ENCODE measurements at places on chromosomes 1 and 21.

GRCh38 chr1:181969902-181970301, 91.6 kb downstream of the ZNF648 start:
- H3K27ac ChIP-seq: no peak overlapping the region
- no peaks in the 10 kb centered on the region for H3K36me3 ChIP-seq
- H3K4me3 ChIP-seq: no peak overlapping the region
- no peaks in the 10 kb centered on the region for H3K4me1 ChIP-seq

GRCh38 chr21:45869121-45870007, 112.2 kb upstream of the COL6A1 start:
- no peaks in the 10 kb centered on the region for H3K36me3 ChIP-seq
- H3K4me1 ChIP-seq: no peaks in the 10 kb centered on the region
- H3K4me3 ChIP-seq: no peak overlapping the region
- no peak overlapping the region for H3K27ac ChIP-seq

GRCh38 chr21:36684957-36685714, 13.8 kb upstream of the SIM2 start:
- no peak for DNase-seq
- H3K4me1 ChIP-seq: peaks cover 29% of the 10 kb centered on the region
- H3K36me3 ChIP-seq: no peaks in the 10 kb centered on the region

DNA sequence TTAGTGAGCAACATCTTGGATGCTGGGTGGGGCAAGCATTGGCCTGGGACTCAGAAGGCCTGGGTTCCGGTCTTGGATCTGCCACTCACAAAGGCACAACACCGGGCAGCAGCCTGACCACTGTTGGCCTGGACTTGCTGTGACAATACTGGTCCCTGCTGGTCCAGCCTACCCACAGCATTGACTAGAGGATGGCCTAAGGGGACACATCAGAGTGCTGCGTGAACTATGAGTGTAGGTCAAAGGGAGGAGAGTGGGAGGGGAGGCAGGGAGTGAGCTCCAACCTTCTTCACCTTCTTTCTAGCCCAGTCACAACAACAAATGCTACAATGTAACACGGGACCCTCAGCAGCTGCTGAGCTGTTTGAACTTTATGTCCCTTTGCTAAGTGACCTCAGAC, 31.1 kb downstream of the TMEM50A start:
- DNase-seq: no peak
- no peaks in the 10 kb centered on the region for H3K36me3 ChIP-seq
- H3K4me1 ChIP-seq: no peaks in the 10 kb centered on the region
- H3K27me3 ChIP-seq: no peaks in the 10 kb centered on the region
- no peak overlapping the region for H3K4me3 ChIP-seq
- H3K27ac ChIP-seq: no peak overlapping the region

GRCh38 chr1:26723013-26723991, 27.5 kb downstream of the ARID1A start:
- H3K27me3 ChIP-seq: no peaks in the 10 kb centered on the region
- H3K36me3 ChIP-seq: peaks cover 8% of the 10 kb centered on the region
- no peak overlapping the region for H3K4me3 ChIP-seq
- no peak for DNase-seq
- H3K4me1 ChIP-seq: peaks cover 72% of the 10 kb centered on the region
- H3K27ac ChIP-seq: peak overlapping the region; percentile 79

GRCh38 chr1:22654692-22655091, 1.7 kb downstream of the C1QB start:
- H3K27ac ChIP-seq: no peak overlapping the region
- peak overlapping the region; percentile 30 for H3K4me3 ChIP-seq
- no peak for DNase-seq
- no peaks in the 10 kb centered on the region for H3K27me3 ChIP-seq

GRCh38 chr1:196098000-196098399, 510.2 kb downstream of the KCNT2 start:
- no peaks in the 10 kb centered on the region for H3K4me1 ChIP-seq
- H3K27ac ChIP-seq: no peak overlapping the region

DNA sequence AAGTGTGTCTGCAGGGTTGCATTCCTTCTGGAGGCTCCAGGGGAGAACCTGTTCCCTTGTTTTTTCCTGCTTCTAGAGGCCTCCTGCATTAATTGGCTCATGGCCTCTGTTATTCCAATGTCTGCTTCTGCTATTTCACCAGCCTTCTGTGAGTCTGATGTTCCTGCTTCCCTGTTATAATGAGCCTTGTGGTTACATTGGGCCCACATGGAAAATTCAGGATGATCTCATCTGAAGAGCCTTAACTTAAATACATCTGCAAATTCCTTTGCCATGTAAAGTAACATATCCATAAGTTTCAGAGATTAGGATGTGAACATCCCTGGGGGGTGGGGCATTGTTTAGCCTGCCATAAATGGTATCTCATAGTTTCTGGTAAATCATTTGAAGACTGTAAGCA, 181.1 kb downstream of the RWDD3 start:
- H3K27me3 ChIP-seq: no peaks in the 10 kb centered on the region
- no peak for DNase-seq
- H3K36me3 ChIP-seq: no peaks in the 10 kb centered on the region
- H3K4me3 ChIP-seq: no peak overlapping the region
- H3K27ac ChIP-seq: no peak overlapping the region

DNA sequence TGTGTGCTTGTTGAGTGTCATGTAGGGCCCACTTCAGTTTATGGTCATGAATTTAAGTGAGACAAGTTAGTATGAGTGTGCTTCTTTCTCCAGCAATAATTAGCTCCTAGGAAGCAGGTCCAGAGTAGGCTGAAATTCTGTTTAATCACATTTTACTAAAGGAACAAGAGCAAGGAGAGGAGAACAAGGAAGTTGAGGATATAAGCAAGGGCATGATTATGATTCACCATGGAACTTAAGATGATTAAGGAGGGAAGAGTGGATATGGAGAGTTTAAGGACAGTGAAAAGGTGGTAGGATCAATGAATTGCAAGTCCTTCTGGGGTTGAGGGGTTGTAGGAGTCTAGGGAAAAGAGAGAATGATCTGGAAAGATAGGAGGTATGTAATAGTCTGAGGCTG, 3.1 kb upstream of the DIPK1A start:
- no peak for DNase-seq
- no peaks in the 10 kb centered on the region for H3K27me3 ChIP-seq
- no peaks in the 10 kb centered on the region for H3K36me3 ChIP-seq
- no peak overlapping the region for H3K4me3 ChIP-seq
- no peak overlapping the region for H3K27ac ChIP-seq
- H3K4me1 ChIP-seq: no peaks in the 10 kb centered on the region

- peak within 1 kb of the TSS; percentile 55 for H3K4me3 ChIP-seq
- DNase-seq: peak; percentile 50
- no peaks in the 10 kb centered on the region for H3K36me3 ChIP-seq
These were observed at the start of gene NEK2 for GRCh38 chr1:211675230-211676105. Gene NEK2 (minus strand): TSS chr1:211675621. CDS start chr1:211675479, 142 bp downstream.

DNA sequence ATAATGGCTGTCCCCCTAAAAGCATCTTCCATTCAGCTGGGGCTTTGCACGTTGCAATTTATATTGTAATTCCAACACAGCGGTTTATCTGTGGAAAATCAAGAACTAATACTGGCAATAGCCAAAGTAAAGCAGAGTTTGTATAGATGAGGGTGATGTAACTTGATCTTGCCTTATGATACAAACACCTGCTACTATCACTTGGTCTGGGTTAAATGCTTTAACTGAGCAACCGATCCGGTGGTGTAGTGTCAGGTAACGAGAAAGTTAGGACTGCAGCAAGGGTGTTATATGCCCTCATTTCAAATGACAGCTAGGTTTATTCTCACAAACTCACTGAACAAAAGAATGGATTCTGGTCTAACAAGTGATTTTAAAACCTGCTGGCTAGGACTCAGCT, 47.3 kb upstream of the PLPPR4 start:
- H3K4me1 ChIP-seq: no peaks in the 10 kb centered on the region
- no peaks in the 10 kb centered on the region for H3K27me3 ChIP-seq
- no peak overlapping the region for H3K27ac ChIP-seq
- DNase-seq: no peak
- H3K36me3 ChIP-seq: no peaks in the 10 kb centered on the region

DNA sequence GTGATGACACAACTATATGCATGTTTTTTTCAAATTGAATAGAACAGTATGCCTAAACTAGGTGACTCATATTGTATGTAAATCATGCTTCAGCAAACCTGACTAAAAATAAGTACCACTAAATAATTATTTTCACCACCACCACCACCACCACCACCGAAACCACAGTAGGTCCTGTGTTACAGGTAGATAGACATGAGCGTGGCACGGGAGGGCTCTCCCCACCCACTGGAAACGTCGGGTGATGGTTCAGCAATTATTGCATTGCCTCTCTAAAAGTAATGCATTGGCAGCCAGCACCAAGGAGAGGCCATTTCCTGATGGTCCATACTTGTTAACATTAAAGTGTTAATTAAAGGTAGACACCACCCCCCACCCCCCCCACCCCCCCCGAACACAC, 297.0 kb upstream of the NCAM2 start:
- DNase-seq: no peak
- H3K4me3 ChIP-seq: no peak overlapping the region
- H3K27me3 ChIP-seq: no peaks in the 10 kb centered on the region
- H3K4me1 ChIP-seq: no peaks in the 10 kb centered on the region
- no peak overlapping the region for H3K27ac ChIP-seq
- H3K36me3 ChIP-seq: no peaks in the 10 kb centered on the region

DNA sequence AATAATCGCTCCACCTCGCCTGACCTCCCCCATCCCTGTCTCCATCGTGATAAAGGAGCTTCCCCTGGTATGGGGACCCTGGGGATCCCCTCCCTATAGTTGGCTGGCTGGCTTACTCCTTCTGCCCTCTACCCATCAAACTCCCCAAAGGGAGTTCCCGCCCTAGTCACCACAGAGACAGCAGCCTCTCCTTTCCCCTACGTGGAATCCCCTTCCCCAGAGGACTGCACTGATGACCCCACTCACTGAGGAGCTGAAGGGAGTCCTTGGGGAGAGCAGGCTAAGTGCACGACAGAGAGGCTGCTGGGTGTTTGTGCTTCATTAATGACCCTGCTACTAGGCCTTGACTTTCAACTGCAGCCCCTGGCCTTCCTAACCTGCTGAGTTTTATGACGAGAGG, 1.9 kb downstream of the CADM3 start:
- H3K4me3 ChIP-seq: peak overlapping the region; percentile 62
- no peaks in the 10 kb centered on the region for H3K36me3 ChIP-seq
- H3K27ac ChIP-seq: no peak overlapping the region
- peaks cover 28% of the 10 kb centered on the region for H3K4me1 ChIP-seq
- peaks cover 10% of the 10 kb centered on the region for H3K27me3 ChIP-seq

- no peak overlapping the region for H3K27ac ChIP-seq
- DNase-seq: no peak
- H3K27me3 ChIP-seq: no peaks in the 10 kb centered on the region
These were observed 29.8 kb downstream of the RCSD1 start for GRCh38 chr1:167659881-167660280.

DNA sequence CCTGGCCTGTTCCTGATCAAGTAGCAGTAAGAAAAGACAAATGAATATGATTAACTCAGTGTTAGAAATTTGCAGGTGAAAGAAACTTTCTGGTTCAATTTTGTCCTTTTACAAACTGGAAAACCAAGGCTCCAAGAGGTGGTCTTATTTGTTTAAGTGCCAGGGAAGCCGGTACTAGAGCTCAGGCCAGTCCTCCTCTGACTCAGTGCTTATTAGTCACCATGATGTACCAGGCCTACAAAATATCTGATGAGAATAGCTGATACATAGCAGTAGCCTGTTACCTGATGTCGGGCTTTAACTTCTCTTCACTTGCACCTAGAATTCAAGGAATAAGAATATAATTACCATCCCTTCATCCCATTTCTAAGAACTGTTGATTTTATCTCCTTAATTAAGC, 394.8 kb downstream of the LMX1A start:
- H3K27ac ChIP-seq: no peak overlapping the region
- no peaks in the 10 kb centered on the region for H3K4me1 ChIP-seq
- no peaks in the 10 kb centered on the region for H3K36me3 ChIP-seq
- no peaks in the 10 kb centered on the region for H3K27me3 ChIP-seq
- DNase-seq: no peak

Measured in esophagus squamous epithelium (tissue), 5 donors.